Astrocyte (in vitro differentiated cells and primary cell): ENCODE measurements at places on chromosomes 5 and 9. TPM values are rescaled to one million over a fixed set of nuclear protein-coding genes. Genes with fewer than 3 reads are reported as not detected.

DNA sequence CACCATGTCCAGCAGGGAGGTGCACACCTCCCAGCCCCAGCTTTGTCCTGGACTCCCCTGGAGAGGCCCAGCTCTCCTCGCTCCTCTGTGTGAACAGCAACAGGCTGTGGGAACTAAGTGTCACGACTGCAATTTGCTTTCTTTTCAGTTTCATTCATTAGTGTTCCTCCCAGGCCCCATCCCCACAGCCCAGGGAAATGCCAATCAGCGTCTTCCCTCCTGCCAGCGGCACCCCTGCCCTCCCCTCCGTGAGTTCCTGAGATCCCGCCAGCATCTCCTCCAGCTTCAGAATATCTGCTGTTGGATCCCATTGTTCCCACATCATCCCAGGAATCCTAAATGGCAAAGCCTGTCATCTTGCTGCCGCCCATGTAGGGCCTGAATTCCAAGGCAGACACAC lies 13.1 kb upstream of the RPL26L1 start:
- H3K4me1 ChIP-seq, result peaks cover 40% of the 10 kb centered on the region
- no peak overlapping the region for H3K4me3 ChIP-seq
- H3K36me3 ChIP-seq, result no peaks in the 10 kb centered on the region
- DNase-seq, result no peak
- peak overlapping the region; percentile 5 for H3K27ac ChIP-seq

DNA sequence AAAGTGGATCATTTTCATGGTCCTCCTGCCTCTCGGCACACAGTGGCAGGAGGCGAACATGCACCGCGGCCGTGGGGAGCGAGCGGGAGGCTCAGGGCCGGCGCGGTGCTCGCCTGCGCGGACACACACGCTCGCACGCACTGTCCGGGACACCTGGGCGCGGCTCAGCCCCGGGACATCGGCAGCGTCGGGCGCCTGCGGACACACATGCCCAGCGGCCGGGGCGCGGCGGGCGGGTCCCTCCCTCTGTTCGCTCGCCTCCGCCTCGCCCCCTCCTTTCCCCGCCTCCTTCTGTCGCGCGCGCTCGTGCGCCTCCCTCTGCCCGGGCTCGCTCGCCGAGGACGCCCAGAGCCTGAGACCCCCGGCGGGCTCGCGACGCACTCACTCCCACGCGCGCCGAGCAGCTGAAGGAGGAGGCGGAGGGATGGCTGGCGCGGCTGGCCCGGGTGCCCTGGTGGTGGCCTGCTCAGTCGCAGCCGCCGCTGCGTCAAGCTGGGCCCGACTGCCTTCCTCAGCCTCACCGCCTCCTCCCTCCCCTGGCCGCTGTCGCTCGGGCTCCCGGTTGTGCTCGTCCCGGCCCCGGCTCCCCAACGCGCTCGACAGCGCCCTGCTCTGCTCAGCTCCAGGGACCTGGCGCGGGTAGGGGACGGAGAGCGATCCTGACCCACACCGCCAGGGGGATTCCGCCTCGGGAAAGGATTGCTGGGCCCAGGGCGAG lies at the start of gene FRMD3:
FRMD3 (minus strand) TSS at position 230 of the 718 bp plus-strand sequence; CDS start at position 60, 170 bp downstream.
- peak within 1 kb of the TSS; percentile 63 for H3K4me3 ChIP-seq
- DNase-seq, result peak; percentile 48
- H3K27me3 ChIP-seq, result peaks cover 10% of the 10 kb centered on the region
- no peaks in the 10 kb centered on the region for H3K36me3 ChIP-seq
- H3K27ac ChIP-seq, result no peak within 1 kb of the TSS

- no peak for DNase-seq
- H3K4me1 ChIP-seq, result no peaks in the 10 kb centered on the region
- H3K36me3 ChIP-seq, result no peaks in the 10 kb centered on the region
- no peak overlapping the region for H3K4me3 ChIP-seq
- no peaks in the 10 kb centered on the region for H3K27me3 ChIP-seq
- no peak overlapping the region for H3K27ac ChIP-seq
Measured at GRCh38 chr9:69620731-69621130, 51.4 kb downstream of the APBA1 start.

Gene IFNA6
- total RNA-seq, result not detected in 2 replicates

DNA sequence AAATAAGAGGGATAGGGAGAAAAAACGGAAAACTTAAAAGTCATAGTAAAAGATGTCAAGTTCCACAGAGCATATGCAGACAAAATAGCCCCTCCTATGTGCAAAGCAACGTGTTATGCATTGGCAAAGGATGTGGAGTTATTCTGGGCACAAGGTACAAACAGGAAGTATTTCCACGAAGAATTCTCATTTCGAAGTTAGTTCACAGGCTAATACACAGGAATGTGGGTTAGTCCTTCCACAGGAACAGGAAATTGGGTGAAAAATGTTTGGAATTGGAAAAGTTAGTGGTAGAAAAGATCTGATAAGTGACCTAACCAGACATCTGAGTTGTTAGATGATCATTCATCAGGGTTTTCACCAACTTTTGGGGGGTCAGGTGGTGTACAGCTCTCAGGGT lies 326.6 kb downstream of the EBF1 start:
- DNase-seq, result no peak
- H3K4me1 ChIP-seq, result peaks cover 4% of the 10 kb centered on the region
- H3K4me3 ChIP-seq, result no peak overlapping the region
- no peak overlapping the region for H3K27ac ChIP-seq
- no peaks in the 10 kb centered on the region for H3K27me3 ChIP-seq
